NCI-H2227 treated with DMSO at 0.1 percent for 48 hours (cell line): ENCODE measurements at places on chromosomes 2 and 18.
A peak's percentile ranks its signal among the peaks of the same experiment; 100 is the strongest.

- no peak for DNase-seq
These were observed 264.5 kb downstream of the SOCS6 start for GRCh38 chr18:70553245-70553935.

GRCh38 chr2:39487398-39488250 is 50.5 kb upstream of the MAP4K3 start:
- no peak for DNase-seq

DNA sequence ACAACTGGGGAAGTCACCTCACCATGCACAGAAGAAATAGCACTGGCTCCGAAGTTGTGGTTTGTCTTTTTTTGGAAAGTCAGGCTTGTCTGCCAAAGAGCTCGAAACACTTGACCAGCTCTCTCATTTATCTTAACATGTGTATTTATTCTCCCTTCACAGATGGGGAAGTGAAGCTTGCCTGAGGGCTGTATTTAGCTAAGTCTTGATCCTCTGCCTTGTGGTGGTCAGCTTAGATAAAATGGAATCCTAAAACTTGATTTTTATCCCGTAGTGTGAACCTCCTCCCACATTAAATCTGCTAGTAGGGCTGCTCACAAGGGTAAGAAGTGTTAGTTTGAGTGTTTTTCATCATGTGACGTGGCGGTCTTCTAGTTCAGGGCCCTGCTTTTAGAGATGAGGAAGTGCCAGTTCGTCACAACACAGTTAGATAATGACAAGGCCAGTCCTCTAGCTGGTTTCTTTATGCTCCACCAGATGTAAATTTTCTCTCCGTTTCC is 89.7 kb downstream of the TMEM247 start:
- DNase-seq: no peak

- DNase-seq: peak; percentile 67
These were observed 243.3 kb upstream of the KCNJ3 start for GRCh38 chr2:154455166-154455565.

DNA sequence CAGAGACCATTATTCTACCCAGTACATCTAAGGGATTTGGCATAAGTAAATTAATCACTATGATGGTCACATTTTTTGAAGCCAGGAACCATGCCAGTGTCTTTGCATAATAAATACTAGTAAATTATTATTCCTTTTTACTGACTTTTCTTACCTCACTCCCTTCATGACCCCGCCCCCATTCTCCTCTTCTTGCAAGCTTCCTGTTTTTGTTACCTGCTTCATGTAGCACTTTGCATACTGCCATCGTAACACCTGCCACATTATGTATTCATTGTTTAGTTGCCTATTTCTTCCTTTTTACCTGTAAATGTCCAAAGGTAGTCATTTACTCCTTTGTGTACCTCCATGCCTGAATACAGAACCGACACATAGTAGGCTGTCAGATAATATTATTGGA is 309.5 kb downstream of the KIAA1328 start:
- DNase-seq: no peak

DNA sequence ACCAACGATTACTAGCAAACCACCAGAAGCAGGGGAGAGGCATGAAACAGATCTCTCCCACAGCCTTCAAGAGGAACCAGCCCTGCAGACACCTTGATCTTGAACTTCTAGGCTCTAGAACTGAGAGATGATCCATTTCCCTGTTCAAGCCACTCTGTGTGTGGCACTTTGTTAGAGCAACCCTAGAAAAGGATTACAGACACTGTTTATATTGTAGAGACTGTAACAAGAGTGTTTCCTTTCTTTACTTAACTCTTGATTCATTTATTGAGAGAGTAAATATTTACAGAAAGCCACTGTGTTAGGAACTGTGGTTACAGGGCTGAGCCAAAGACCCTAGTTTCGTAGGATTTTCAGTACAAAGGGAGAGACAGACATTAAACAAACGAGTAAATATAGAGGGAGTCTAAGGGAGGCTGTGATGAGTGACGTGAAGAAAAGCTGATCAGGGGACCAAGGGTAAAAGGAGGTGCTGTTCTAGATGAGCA is 10.9 kb downstream of the CCDC68 start:
- DNase-seq: no peak

- no peak for DNase-seq
These were observed 38.7 kb downstream of the PTGR3 start for GRCh38 chr18:75170022-75170789.

- no peak for DNase-seq
These were observed 59.1 kb downstream of the CDC42EP3 start for GRCh38 chr2:37612382-37612781.

DNA sequence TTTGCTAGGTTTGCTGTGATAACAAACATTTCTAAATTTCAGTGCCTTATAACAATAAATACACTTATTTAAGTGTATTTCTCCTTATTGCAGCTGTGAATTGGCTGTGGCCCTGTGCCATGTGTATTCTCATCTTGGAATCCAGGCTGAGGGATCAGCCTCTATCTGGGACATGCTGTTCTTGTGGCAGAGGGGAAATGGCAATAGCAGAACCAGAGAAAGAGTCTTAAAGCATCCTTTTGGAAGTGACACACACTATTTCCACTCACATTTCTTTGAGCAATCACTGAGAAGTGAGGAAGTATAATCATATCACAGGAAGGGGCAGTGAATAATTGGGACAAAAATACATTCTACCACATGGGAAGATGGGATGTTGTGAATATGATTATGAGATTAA is 66.2 kb upstream of the PROKR1 start:
- DNase-seq: no peak

DNA sequence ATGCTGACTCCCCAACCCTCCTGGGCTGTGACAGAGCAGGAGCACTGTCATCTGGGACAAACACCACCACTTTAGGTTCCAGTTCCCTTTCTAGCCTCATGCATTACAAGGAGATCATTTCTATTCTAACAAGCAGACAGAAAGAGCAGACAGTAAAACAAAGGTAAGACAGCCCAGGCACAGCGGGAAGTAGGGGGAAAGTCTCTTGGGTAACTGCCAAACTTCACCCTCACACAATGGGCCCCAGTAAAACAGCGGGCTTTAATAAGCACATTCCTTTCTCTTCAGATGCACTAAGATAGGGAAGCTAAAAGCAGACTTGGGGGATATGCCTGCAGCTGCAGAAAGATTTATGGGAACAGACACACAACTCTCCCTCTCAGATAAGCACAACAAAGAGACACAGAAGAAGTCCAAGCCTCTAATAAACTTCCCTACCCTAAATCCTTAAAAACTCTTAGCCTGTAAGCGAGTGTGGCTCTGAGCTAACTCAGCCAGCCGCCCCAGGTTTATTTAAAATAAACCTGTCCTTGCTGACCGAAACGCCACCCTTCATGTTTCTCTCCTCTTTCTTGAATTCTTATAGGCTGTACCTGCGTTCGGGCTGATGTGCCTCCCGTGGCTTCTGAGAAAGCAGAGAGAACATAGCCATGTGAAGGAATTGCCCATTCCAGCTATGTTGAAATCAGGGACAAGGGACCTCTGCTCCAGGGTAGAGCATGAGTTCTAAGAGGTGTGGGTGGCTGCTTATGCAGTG is 726.8 kb upstream of the DDX18 start:
- no peak for DNase-seq

DNA sequence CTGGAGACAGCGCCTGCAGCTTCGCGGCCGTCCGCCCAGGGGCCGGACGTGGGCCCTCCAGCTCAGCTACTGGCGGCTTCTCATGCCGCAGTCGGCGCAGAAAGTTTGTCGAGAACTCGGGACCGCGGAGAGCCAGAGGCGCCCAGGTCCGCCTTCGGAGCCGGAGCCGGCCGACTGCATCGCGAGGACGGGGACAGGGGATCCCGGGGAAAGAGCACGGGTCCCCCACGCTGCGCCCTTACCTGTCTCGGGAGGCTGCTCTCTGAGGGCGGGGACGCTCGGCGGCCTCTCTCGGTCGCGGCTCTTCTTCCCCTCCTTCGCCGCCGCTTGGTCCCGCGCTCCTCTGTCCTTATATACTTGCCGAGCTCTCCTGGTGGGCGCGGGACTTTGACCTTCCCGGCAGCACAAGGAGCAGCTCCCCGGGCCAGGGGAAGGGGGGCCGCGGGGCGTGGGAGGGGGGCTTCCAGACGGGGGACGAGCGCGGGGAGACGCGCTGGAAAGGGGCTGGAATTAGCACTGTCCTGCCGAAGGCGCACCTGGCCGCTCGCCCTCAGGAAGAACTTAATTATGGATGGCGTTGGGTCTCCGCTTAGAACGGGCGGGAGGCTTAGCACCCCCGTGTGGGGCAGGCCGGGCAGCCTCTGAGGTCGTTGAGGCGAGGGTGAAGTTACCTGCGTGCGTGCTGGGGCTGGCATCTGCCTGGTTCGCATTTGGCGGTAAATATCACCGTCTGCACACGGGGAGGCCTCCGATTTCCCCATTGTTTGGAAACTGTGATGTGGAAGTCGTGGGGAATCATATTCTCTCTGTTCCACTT is at the start of gene POMC:
POMC (minus strand) TSS at position 325 of the 817 bp plus-strand sequence. CDS start 3,808 bp downstream, outside the sequence.
- no peak for DNase-seq

DNA sequence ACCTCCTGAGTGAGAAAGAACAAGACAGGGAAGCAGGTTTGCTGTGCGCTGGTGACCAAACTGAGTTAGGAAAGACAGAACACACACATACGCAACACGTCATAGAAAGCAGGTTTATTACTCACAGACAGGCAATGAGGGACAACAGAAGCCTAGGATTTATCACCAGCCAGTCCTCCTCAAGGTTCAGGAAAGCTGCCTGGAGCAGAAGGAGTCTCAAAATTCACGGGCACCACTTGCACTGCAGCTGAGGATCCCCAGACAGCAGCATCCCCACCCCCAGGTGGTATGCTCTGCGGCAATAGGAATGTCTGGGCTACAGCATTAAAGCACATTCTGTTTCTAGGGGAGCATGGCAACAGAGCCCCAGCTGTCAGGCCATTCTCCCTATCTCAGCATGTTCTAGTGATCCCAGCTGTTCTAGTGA is 284.4 kb upstream of the RGPD4 start:
- DNase-seq: no peak

GRCh38 chr2:171939743-171940071 is 17.4 kb downstream of the HAT1 start:
- no peak for DNase-seq

DNA sequence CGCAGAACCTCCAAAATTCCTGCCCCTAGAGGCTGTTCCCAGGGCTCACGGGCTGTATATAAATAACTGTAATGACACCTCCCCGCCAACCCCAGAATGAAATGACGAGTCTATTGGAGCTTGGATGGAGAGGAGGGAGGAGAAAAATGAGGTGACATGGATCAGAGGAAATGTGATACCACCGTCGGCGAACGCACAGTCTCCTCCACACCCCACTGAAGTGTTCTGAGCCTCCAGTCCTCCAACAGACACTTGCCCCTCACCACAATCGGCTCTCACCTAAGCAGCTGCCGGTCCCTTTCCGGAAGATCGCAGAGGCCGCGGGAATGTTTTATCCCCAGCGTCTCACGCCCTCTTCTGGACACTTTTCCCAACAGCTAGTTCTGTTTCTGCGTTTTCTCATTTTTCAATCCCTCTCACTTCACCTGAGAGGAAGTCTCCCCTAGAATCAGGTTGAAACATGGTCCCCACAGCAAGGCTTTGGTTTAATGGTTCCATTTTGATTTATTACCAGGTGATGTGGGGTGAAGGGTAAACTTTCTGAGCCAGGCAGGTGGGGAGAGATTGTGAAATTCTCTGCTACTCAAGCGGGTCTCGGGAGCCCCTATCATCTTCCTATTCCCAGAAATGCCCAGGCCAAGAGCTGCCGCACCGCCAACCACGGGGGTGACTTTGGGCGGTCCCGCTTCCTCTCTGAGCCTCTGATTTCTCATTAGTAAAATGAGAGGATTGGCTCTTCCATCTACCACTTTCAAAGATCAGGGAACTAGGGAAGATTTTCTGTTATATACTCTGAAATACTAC is 9.1 kb upstream of the MYO5B start:
- peak; percentile 78 for DNase-seq

DNA sequence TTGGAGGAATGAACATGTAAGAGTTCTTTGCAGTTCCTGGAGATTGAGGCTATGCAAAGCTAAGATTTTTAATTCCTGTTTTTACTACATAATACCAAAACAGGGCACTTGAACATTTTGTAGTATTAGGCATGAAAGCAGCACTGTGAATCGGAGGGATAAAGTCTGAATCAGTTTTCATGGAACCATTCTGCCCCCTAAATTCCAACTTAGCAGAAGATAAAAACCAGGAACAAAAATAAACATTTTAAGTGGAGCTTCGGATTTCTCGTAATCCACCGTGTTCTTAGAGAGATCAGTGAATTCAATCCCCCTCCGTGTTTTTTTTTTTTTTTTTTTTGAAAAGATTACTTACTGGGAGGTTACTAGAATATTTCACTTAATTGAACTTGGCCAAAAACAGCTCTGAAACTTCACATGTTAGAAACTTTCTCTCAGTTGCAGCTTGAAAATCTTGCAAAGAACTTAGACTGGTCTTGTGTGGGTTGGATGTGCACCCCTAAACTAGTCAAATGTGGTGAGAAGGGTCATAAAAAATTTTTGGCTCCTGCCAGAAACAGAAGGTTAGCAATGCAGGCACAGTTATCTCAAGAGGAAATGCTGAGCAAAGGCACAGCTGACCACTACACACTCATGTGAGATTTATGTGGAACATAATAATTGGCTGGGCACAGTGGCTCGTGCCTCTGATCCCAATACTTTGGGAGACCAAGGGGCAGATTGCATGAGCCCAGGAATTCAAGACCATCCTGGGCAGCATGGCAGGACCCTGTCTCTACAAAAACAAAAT is 145.4 kb upstream of the RNF152 start:
- DNase-seq: no peak

DNA sequence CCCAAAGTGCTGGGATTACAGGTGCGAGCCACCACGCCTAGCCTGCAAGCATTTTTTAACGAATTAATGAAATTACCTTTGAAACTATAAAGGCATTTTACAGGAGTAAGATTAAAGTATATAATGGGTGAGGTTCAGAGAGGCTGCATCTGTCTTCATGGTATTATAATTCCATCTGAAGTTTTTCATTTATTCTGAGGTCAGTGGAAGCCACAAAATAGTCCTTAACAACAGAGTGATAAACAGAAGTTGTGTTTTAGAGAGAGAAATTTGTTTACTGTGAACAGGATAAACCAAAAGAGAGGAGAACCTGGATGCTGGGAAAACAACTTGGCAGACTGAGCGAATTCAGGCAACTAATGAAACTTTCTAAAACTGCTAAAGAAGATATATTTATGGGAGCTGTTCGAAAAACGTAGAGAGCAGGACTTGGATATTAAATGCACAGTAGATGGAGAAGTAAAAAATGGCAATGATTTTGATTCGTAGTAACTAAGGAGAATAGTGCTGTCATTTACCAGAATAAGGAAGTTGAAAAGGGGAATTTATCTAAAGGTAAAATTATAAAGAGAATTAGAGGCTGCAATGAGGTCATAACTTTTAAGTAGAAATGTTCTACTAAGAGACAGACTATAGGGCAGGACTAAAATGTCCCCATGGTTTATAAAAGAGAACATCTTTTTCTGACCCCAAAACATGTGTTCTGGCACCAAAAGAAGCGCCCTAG is 37.9 kb upstream of the ITGA4 start:
- no peak for DNase-seq

- no peak for DNase-seq
These were observed 160.7 kb upstream of the SP5 start for GRCh38 chr2:170554278-170554955.
